ENCODE measurements at places on chromosomes 7 and 10. TPM values are rescaled to one million over a fixed set of nuclear protein-coding genes. Genes with fewer than 3 reads are reported as not detected.

MMD2 gene
- not detected for total RNA-seq

GRCh38 chr10:34647160-34647559 lies 167.9 kb downstream of the PARD3 start:
- DNase-seq, result no peak

GRCh38 chr10:32337350-32337749 lies 9.6 kb downstream of the EPC1 start:
- no peak for DNase-seq

TRIM74 gene
- total RNA-seq, result 0.60 TPM

DNA sequence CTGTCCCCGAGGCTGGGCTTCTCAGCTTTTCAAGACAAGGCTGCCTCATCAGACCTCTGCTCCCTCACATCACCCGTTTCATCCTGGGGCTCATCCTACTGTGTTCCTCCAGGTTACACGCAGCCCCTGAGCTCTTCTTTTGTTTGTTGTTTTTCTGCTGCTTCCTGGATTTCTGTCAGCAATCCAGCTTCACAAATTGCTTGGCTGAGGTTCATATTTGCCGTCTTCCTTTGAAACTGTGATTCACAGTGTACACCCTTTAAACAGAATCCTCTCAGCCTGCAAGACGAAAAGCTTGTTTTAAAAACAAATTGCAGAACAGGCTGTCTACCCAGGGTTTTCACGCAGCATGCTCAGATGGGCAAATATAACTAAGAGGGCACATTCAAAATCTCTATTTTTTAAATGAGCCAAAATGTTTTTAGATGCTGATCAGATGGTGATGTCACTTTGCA lies 39.1 kb upstream of the PARD3 start:
- no peak for DNase-seq

- no peak for DNase-seq
These were observed 190.6 kb downstream of the PARD3 start for GRCh38 chr10:34624323-34625153.

Measured in chondrocyte (in vitro differentiated cells).